Stimulated activated CD4-positive, alpha-beta T cell treated with anti-CD3 and anti-CD28 coated beads, Interleukin-1b, Interleukin-23, amount 100 ng/mL, for 4 hours (primary cell): ENCODE measurements at places on chromosomes 1 and 21.
A peak's percentile ranks its signal among the peaks of the same experiment; 100 is the strongest.

GRCh38 chr1:193971595-193971994 is 785.2 kb upstream of the B3GALT2 start:
- DNase-seq = no peak

DNA sequence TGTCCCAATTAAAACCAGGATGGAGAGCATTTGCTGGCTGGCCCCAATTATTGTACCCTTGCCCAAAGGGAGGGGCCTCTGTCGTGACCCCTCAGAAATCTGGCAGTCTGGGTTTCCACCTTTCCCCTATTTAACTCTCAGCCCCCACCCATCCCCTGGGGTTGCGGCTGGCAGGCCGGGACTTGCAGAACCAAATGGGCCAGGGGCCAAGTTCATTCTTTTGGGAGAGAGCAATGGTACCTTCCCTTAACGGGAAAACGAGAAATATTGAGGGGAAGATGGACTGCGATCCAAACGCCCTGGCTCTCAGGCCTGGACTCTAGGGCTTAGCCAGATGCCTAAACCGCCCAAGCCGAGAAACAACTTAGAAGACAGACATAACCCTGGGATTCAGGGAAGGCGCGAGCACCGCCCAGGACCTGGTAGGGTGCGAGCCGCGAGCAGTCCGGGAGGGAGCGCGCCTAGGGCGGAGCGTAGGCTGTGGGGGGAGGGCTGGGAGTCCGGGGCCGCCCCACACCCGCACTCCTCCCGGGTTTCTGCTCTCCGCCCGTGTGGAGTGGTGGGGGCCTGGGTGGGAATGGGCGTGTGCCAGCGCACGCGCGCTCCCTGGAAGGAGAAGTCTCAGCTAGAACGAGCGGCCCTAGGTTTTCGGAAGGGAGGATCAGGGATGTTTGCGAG is at the start of gene SLC27A3:
Gene SLC27A3 (plus strand): TSS at position 628 of the 678 bp plus-strand sequence. CDS start 91 bp downstream, outside the sequence.
- DNase-seq = no peak

GRCh38 chr1:199678771-199679170 is 348.7 kb upstream of the NR5A2 start:
- DNase-seq = no peak

GRCh38 chr1:43704838-43705237 is 2.5 kb upstream of the ST3GAL3 start:
- no peak for DNase-seq

GRCh38 chr1:224831501-224831900 is 98.0 kb upstream of the DNAH14 start:
- DNase-seq = no peak

DNA sequence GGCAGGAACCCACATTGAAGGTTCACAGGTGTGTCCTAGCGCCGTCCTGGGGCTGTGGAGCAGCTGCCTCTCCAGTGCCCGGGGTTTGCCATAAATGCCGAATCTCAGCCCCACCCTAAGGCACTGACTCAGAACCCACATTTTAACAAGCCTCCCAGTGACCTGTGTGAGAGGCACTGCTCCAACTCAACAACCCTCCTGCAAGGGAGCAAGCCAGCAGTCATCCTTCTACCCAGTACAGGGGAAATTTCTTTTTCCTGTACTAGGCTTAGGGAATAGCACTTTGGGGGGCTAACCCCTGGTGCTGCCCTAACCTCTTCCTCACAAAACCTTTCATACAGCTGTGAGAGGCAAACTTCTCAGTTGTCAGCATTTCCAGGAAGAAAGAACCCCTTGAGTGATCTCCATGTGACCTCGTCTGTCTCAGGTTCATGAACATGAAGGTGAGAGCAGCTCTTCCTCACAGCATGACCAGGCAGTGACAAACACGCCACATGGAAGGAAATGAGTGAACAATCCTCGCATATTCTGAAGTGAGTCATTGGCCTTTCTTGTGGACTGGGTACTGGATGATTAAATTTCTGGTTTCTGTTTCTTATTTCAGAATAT is 11.4 kb upstream of the BCAR3 start:
- no peak for DNase-seq

- no peak for DNase-seq
Observed at GRCh38 chr1:56395776-56396175, 183.6 kb downstream of the PLPP3 start.

- DNase-seq = no peak
Observed at GRCh38 chr1:94721240-94721639, 98.9 kb upstream of the SLC44A3 start.

- no peak for DNase-seq
Observed at GRCh38 chr1:115764541-115764940, 4.0 kb downstream of the CASQ2 start.

GRCh38 chr1:56050911-56051310 is 528.5 kb downstream of the PLPP3 start:
- no peak for DNase-seq

GRCh38 chr1:26471498-26472319 is 531 bp upstream of the HMGN2 start:
- DNase-seq = peak; percentile 4

DNA sequence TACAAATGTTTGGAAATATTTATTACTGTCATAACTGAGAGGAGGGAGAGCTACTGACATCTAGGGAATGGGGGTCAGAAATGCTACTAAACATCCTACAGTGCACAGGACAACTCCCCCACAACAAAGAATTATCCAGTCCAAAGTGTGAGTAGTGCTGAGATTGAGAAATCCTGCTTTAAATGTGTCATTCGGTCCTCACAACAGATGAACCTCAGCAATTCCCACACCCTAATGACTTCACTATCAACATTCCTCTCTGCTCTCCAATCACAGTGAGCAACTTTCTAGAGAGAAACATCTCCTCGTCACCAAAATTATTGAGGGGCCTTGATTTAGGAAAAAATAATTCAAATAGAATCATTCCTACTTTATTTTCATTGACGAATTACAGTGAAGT is 18.0 kb downstream of the OMA1 start:
- no peak for DNase-seq

- no peak for DNase-seq
Observed at GRCh38 chr1:184940226-184940625, 34.1 kb downstream of the NIBAN1 start.

DNA sequence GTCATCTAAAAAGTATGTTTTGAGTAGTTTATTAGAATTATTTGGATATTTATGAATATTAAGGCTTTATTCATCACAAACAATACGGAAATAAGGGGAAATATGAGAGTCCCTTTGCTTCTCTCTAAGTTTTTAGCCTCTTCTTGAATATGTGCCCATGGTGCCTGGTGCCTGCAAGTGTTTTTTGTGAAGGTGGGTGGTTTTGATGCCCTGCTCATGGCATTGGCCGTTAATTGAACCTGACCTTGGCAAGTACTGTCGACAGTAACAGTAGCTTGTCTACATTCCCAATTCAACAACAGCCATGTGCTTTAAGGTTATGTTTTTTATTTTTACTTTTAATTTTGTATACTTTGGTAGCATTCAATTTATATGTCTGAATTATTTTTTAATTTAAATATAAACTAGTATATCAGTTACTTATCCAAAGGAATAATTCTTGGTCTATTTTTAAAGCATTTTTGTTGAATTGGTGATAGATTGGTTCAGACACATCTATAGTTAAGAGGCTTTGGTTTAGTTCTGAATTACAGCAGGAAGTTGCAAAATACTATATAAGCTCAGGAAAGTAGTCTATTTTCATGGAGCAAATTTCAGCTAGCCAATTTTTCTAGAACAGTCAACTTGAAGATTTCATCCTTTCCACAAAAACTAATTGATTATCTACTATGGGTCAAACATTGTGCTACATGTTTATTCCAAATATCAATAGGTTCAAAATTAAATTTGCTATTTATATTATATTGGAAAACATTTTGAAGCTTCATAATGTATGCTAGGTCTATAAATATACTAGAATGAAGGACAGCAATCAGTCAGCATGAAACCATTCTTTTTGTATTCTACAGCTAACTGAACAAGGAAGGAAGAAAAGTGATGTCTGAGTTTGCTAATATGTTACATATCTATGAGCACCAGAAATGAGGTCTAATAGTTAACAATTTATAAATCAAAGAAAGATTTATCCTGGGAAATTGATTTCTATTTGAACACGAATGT is 184.4 kb downstream of the MRPL39 start:
- no peak for DNase-seq

- no peak for DNase-seq
Observed at GRCh38 chr1:15350551-15351200, 59.0 kb upstream of the EFHD2 start.

- DNase-seq = no peak
Observed at GRCh38 chr1:192735298-192735915, 73.4 kb upstream of the RGS2 start.

GRCh38 chr1:91529856-91530255 is 29.2 kb downstream of the CDC7 start:
- DNase-seq = no peak

DNA sequence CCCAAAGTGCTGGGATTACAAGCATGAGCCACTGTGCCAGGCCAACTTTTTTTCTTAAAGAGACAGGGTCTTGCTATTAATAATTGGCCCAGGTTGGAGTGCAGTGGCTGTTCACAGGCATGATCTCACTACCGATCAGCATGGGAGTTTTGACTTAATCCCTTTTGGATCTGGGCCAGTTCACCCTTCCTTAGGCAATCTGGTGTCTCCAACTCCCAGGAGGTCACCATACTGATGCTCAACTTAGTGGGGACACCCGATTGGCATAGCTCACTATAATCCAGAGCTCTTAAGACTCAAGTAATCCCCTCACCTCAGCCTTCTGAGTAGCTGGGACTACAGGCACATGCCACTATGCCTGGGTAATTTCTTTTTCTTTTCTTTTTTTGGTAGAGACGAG is 64.2 kb upstream of the SCYL3 start:
- DNase-seq = no peak

DNA sequence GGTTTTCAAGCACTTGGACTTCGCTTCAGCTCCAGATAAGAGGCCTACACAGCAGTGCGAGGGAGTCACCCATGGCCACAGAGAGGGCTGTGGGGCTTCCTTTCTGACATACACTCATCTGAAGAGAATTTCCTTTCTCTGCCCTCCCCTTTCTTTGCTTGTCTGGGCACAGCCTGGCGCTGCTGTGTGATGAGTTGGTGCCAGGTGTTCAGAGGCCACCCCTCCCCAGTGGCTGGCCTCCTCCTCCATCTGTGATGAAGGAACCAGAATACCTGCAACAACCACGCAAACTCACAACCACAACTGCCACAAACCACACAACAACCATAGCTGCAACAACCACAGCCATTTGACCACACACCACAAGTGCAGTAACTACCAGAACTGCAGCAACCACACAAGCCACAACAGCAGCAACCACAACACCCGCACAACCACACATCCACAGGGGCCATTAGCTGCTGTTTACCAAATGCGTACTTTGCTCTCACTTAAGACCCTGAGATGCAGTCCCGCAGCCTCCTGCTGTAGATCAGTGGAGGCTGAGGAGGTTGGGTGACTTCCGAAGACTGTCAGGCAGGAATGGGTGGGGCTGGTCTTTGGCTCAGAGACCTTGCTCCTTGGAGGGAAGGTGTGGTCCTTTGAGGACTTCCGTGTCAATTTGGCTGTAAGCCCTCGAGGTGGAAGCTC is 71.1 kb downstream of the IER5 start:
- DNase-seq = no peak

- DNase-seq = no peak
Observed at GRCh38 chr1:30162565-30162964, 560.8 kb downstream of the MATN1 start.

DNA sequence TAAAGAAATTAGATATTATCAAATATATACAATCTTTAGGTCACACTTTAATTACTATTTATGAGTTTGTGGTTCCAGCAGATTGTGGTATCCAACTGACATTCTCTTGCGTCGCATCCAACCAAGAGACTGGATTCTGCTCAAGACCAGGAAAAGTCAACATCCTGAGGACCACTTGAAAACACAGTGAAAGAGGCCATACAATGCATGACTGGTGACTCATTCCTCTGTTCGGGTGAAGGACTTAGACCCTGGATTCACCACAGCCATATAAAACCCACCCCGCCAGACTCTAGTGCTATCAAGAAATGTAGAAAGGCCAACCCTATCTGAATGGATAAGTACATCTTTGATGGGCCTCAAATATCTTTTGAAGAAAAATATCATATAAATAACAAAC is 14.5 kb upstream of the CFHR4 start:
- no peak for DNase-seq

- DNase-seq = peak; percentile 43
Observed at GRCh38 chr1:201739492-201740085, 89.4 kb upstream of the IPO9 start.

DNA sequence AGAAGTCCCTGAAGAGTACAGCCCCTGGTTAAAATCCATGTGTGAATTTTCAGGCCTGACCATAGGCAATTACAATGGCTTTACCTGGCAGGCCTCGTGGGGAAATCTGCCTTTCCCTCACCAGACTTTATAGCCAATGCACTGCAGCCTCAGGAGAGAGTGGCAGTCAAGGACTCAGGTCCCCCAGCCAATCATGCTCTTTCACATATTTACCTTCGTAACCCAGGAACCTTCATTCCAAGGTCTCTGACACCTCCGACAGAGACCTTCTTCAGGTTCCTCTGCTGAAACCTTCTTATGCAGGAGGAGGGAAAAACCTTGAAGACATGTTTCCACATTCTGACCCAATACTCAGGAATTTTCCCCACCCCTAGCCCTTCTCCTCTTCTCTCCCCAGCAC is 118.9 kb downstream of the FASLG start:
- no peak for DNase-seq

GRCh38 chr1:152502496-152503180 is 8.0 kb upstream of the LCE5A start:
- DNase-seq = no peak

GRCh38 chr1:46053734-46054133 is 78.7 kb downstream of the PIK3R3 start:
- DNase-seq = no peak

GRCh38 chr1:93036672-93037071 is 42.4 kb upstream of the MTF2 start:
- DNase-seq = no peak
